ENCODE measurements at places on chromosomes 7 and 10. TPM values are rescaled to one million over a fixed set of nuclear protein-coding genes. Genes with fewer than 3 reads are reported as not detected.

GRCh38 chr10:84668186-84668763 is 339.9 kb downstream of the CCSER2 start:
- no peak for DNase-seq

DNA sequence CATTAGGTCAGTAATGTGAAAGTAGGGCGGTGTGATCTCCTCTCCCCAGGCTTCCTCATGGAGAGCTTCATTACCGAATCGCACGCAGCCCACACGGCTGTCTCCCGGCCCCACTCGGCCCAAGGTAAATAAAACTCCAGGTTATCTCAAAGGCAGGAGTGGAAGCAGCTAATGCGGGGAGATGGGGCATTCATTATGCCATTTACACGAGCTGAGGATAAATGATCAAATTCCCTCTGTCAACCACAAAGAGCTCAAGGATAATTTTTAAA is 93.5 kb downstream of the ADARB2 start:
- DNase-seq, result no peak

PITX3 gene
- polyA plus RNA-seq, result 0.43 TPM

- DNase-seq, result no peak
Measured at GRCh38 chr7:44224080-44224973, 23.5 kb downstream of the YKT6 start.

DNA sequence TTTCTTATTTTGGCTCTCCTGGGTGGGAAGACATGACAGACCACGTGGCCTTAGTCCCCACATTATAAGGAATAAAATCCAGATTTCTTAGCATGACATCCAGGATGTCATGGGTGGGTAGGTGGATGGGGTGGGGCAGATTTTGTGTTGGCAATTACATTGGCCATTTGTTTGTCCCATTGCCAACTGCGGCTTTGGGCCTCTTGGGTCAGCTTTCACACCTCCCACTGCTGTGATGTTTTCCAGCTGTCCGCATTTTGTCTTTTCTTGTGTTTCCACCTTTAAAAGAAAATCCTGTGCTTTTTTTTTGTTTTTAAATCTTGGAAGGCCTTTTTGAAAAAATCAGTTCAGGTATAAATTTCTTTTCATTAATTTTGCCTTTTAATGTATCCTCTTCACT is 237.0 kb downstream of the SDK1 start:
- no peak for DNase-seq

RRP12 gene
- 28.1 TPM for polyA plus RNA-seq

All from left kidney (tissue), 8 donors.